Fibroblast of skin of back (primary cell): ENCODE measurements at places on chromosomes 1 and 21.

DNA sequence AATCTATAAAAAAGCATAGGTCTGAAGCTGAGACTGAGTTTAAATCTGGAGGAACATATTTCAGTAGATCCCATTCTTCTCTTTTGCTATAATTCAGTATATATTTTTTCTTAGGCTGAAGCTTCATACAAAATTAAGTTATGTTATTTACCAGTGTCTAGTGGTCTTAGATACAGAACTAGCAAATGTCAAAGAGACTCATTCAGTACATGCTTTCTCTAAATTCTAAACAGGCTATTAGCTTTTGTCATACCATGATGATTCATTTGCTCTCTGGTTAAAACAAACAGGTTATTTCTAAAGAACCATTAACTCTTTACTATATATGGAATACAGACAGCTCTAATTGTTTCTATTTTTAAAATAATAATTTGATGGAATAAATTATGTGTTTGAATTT, 1170.2 kb upstream of the PRMT6 start:
- no peak for DNase-seq

DNA sequence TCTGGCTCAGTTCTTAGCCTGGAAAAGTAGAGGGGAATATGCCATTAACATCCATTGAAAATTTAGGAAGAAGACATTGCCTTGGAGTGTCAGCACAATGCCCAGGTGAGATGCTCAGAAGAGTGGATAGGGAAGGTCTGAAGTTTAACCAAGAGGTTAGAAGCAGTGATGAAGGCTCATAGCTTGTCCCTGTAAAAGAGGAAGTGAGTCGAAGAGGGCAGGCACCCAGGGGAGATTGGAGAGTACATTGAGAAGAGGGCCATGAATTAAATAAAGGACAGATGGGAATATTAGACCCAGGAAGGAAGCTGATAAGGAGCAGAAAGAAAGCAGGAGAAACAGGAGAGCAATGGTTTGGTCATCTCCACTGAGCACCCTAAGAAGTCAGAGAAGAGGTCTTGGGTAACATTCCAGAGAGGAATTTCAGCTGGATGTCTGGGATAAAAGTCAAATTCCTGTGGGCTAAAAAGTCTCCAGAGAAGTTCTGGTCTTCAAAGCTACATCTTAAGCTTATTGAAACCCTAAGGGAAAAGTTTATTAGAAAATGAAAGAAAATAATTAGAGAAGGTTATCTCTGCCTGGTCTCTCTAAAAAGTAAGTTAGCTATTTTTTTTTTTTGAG, 17.3 kb downstream of the C8B start:
- DNase-seq = peak; percentile 58

DNA sequence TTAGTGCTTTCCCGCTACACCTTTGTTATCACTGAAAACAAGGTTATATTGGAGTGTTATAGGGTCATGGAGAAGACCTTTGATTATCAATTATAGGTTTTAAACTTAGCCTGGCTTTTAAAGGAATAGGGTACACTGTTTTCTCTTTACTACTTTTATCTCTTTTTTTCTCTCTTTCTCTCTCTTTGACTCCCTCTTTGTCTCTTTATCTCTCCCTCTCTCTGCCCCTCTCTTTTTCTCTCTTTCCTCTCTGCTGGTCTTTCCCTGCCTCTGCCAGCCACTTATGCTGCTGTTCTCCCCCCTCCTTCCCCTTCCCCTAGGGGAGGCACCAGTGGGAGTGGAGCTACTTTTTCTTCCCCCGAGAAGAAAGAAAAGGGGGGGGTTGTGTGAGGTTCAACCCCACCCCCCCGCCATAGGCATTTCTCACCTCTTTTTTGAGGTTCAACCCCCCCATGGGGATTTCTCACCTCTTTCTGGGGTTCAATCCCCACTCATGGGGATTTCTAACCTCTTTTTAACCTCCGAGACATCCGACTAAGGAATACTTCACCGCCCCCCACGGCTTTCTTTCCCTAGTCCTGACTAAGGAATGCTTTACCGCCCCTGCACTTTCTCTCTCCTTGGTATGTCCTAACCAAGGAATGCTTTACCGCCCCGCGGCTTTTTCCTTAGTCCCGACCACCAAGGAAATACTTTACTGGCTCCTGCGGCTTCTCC, 17.2 kb upstream of the ZBTB8B start:
- peak; percentile 90 for DNase-seq

DNA sequence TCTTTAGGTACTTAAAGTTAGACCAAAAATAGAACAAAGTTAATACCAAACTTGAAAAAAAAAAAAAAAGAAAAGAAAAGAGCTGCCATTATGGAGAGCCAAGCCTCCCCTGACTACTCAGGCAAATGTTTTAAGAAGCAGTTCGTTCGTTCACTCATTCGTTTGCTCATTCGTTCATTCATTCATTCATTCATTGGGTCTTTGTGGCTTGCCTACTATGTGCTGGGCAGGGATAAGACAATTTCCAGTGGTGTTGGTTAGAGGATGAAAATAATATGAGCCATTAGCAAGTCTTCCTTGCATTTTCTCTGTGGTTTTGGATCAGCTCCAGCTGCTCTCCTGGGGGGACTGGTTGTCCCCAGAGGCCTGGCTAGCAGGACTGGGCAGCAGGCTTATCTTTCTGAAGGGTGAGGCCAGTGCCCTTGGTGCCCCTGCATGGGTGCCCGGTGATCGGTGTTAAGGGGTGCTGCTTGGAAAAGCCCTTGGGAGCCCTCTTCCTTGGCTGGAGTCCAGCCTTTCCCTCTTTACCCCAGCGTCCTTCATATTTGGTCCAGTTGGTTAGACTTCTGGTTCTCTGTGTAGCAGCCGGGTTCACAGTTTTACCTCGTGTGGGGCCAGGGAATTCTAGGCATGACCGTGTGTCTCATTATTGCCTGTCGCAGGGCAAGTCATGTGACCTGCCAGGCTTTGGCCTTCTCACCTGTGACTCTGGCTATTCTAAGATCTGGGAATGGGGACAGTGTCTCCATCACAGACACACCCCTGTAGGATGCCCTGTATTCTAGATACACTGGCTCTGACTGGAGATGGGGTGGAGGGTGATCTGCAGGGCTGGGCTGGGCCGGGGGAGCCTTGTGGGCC, 32.8 kb downstream of the LHX4 start:
- DNase-seq = peak; percentile 50

- DNase-seq = no peak
Measured at GRCh38 chr1:47761201-47761930, 235.8 kb downstream of the TRABD2B start.

DNA sequence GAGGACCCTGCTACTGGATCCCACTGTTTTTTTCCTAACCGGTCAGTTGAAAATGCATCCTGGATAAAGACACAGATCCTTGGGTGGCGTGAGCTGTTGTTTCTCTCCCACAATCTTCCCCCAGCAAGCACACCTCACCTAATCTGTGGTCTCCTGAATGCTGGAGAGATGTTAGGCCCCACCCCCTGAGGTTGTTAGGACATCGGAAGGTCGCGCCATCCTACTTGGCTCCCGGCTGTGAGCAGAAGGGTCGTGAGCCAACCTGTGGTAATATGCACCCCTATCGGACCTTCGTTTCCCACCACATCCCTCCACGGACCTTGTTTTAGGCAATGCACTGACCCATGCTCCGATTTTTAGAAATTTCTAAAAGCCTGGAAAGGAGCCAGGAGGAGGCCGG, 89.9 kb upstream of the IPO9 start:
- DNase-seq = no peak

DNA sequence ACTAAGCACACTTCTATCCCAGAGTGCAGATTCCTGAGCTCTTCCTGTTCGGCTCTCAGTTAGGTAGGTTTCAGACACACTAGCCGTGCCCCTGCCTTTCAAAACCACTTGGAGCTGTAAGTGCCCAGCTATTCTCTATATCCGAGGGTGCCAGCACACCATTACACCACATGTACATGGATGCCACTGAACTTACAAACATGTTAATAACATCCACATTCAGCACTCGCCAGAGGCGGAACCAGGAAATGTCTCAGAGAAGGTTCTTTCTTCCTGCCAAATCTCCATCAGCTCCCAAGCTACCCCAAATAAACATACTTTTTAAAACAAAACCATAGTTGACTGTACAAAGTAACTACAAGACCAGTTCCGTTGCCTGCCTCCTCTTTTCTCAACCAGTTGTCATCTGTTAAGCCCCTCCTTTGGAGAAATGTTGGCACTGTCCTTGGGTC, 78.4 kb upstream of the CTTNBP2NL start:
- no peak for DNase-seq

GRCh38 chr1:8578132-8578877, 239.1 kb downstream of the RERE start:
- DNase-seq = no peak

GRCh38 chr1:114111731-114112641, 41.7 kb downstream of the SYT6 start:
- no peak for DNase-seq

- no peak for DNase-seq
Measured at GRCh38 chr1:111565968-111566367, 53.6 kb upstream of the RAP1A start.

GRCh38 chr1:245772325-245772724, 617.5 kb downstream of the KIF26B start:
- DNase-seq = no peak

GRCh38 chr1:166350490-166350889, 183.7 kb upstream of the FAM78B start:
- DNase-seq = no peak

GRCh38 chr1:116732726-116733125, 21.5 kb upstream of the CD2 start:
- no peak for DNase-seq

DNA sequence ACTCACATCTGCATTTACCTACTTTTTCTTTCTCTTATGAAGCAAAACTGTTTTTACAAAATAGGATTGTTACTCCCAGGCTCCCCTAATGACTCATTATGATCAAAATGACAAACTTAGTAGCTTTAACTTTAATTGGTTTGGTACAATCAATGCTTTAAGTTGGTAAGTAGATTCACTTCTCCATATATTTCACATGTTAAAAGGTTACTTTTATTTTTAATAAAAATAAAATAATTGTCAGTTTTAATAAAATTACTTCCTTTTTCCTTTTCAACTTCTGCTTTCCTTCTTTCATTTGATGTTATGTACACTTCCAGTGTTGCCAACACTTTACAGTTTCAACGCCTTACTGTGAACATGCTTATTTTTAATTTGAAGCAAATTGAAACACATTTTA, 477.6 kb downstream of the SETD4 start:
- no peak for DNase-seq

DNA sequence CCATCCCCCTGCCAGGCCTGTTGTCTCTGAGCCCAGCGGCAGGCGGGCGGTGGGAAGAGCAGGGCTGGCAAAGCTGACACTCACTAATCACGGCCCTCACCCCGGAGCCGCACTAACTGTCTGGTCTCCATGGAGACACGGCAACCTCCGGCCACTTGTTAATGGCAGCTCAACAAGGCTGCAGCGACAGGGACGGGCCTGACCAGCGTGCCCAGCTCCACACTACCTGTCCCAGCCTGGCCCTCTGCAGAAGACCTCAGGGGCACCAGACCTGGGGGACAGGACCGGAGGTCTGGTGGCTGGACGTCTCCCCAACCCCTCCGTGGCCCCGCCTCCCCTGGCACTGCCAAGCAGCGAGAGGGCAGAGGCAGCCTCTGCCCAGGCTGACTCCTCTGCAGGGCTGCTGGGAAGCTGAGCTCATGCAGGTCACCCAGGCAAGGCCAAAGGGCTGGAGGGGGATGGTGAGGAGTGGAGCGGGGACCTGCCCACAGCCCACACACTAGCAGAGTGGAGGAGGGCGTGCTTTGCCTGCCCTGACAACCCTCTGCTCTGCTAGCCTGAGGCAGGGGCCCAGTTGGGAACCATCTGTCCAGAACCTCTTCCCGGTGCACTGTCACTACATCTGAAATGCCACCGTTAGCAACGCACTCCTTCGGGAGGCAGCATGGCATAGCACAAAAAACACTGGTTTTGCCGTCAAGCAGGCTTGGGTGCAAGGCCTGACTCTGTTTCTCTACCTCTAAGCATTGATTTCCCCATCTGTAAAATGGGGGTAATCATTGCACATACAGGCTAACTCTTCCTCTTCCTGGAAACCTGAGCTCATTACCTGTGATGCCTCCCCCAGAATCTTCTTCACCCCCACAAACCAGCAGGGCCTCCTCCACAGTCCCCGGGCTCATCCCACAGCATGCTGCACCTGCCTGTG, 29.6 kb upstream of the WASF2 start:
- DNase-seq = no peak

DNA sequence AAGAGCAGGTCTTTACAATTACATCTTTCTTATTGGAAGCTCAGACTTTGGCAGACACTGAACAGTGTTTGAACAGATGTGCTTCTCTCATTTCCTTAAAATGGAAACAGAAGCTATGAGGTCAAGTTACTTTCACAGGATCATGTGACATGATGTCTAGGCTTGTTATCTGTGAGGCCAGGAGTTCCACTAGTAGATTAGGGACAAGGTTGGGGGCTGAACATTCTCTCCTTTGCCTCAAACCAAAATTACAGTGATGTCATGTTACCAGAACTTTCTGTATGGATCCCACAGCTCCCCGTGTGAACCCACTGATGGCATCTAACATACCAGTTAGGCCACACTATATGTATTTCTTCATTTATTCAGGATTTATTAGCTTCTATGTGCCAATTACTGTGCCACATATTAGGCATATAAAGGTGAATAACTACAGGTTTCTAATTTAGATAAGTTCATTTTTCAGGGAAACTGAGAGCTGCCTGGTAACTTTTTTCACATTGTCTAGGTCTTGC, 6.0 kb downstream of the DYNLT5 start:
- DNase-seq = no peak

DNA sequence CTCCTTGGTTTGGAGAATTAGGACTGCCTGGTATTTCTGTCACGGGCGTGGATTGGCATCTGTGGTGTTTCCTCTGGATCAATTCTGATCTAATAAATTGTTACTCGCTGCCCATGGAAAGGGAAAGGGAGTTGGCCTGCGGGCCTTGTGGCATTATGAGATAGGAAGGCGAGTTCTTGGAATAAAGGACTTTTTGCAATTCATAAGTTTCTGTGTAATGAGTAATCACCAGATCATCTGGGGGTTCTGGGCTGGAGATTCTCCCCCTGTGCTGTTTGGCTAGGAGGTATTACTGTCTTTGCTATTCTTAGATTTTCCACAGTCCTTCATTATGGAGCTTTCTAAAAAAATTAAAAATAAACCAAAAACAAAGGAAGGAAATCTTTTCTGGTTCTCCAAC, 315.9 kb downstream of the CAMTA1 start:
- peak; percentile 37 for DNase-seq

DNA sequence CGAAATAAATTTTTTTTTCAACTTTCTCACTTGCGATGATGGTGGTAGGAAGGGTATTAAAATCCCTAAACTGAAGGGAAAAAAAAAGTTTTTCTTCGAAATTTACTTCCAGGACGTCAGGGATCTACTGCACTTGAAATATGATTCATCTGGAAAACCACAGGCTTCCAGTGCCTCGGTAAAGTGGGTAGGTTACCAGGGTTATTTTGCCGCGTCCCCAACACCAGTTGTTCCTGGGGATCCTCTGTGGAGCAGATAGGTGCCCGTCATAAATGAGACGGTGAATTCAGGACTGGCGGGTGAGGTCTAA, 773 bp downstream of the RABIF start:
- DNase-seq = peak; percentile 38

- peak; percentile 12 for DNase-seq
Measured at GRCh38 chr1:103459346-103459745, 66.2 kb upstream of the RNPC3 start.

- peak; percentile 17 for DNase-seq
Measured at GRCh38 chr1:95916616-95917015, 682.6 kb downstream of the RWDD3 start.
